ENCODE measurements at places on chromosomes 2 and 18.
A peak's percentile ranks its signal among the peaks of the same experiment; 100 is the strongest.

- no peak for DNase-seq
Measured at GRCh38 chr18:13621886-13622619, 104.3 kb downstream of the FAM210A start.

DNA sequence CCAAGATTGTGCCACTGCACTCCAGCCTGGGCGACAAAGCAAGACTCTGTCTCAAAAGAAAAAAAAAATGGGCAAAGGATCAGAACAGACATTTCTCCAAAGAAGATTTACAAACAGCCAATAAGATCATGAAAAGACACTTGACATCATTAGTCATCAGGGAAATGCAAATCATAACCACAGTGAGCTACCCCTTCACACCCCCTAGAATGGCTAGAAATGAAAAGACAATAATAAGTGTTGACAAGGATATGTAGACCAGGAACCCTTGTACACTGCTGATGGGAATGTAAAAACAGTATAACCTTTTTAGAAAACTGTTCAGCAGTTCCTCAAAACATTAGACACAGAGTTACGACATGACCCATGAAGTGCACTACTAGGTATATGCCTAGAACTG is 18.4 kb upstream of the MTERF4 start:
- DNase-seq, result no peak

- DNase-seq, result no peak
Measured at GRCh38 chr2:28273751-28274150, 118.9 kb upstream of the FOSL2 start.

DNA sequence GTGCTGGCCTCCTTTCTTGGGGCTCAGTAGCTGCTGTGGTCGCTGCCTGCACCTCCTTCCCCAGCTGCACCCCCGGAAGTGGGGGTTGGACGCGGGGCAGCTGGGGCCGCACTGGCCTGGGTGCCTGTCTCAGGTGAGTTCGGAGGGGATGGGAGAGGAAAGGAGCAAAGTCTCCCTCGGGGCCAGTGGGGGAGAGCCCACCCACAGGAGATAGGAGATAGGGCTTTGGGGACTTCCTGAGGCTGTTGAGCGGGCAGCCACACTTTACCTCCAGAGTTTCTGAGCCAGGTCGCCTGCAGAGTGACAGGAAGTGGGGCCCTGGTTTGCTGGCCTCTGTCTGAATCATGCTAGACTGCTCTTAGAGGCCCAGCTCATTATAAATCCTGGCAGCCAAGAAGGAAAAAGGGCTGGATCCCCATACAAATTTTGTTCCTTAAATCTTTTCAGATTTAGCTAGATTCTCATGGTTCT is 8.1 kb downstream of the MBP start:
- peak; percentile 37 for DNase-seq

DNA sequence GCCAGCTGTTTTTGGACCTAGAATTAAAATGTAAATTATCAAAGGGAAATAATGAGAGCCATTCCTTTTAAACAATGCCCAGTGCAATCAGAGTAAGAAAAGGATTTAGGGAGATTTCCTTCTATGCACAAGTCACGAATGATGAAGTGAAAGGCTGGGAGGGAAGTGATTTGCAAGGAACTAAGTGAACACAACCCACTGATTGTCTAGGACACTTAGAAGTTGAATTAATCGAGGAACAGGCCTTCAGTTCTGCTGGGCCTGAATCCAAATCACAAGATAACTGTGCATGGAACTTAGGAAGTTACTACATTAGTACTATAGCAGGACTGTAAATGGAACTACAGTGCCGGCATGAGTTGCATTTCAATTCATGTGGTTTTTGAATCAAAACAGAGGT is 17.7 kb downstream of the MAP2 start:
- DNase-seq, result no peak

DNA sequence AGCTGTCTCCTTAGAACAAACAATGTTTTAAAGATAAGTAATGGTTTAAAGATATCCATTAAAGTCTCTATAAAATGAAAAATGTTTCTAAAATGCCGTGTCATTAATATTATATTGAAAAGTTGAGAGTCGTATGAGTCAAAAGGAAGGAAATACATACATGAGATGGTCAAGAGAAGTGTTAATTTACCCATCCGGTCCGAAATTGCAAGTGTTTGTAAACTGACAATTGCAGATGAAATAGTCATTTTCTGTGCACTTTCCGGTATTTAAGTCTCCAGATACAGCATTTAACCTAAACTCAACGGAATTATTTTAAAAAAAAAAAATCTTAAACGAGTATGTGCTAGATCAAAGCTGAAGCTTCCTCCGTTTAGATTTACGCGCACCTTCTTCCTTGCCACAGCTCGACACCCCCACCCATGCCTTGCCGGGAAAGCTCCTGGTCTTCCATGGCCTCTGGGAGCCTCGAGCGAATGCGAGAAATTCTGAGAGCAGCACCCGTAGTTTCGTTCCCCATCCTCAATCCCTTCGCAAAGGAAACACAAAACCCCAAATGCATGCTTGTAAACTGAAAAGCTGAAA is 1.8 kb downstream of the DSC3 start:
- no peak for DNase-seq

DNA sequence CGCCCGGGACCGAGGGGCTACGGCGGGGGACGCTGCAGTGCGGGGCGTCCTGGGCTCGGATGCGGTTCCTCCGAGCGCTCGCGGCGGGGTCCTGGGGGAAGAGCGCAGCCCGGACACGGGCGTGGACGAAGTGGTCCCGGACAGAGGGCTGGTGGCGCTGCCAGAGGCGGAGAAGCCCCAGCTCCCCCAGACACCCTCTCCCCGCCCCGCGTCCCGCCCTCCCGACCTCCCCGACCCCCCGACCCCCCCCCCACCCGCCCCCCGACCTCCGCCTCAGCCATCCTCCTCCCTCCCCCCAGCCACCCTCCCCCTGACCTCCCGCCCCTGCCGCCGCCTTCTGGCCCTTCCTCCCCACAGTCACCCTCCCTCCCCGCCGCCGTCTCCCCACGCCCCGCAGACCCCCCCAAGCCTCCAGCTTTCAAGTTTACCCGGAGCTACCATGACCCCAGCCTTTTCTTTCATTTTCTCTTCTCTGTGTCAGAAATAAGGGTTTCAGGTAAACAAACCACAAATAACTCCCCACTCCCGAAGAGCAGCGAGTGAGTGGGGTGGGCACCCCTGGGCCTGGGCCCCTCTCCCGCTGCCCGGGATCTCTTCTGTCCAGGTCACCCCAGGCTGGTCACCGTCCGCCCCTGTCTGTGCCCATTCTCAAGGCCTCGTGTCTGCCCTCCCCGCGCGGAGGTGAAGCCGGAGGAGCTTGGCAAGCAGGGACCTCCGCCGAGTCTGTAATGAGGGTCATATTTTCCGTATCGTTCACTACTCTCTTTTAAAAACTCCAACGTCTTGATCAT is 5.1 kb downstream of the NFATC1 start:
- DNase-seq, result peak; percentile 52

DNA sequence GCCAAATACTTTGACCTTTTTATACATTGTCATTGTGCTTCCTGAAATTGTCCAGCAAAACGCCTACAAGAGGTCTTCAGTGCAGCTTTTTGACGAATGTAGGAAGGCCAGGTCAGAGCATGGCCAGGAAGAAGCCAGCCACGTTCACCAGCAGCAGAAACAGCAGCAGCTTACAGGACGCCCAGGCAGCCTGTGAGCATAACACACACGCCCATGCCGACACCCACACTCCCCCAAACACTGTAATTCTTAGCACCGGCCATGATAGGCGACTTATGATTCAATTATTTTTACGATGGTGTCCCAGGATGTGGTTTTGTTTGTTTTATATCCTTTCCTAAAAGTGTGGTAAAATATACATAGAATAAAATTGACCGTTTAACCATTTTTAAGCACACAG is 249.1 kb upstream of the SALL3 start:
- no peak for DNase-seq

- DNase-seq, result no peak
Measured at GRCh38 chr2:136251197-136251884, 133.4 kb upstream of the CXCR4 start.

DNA sequence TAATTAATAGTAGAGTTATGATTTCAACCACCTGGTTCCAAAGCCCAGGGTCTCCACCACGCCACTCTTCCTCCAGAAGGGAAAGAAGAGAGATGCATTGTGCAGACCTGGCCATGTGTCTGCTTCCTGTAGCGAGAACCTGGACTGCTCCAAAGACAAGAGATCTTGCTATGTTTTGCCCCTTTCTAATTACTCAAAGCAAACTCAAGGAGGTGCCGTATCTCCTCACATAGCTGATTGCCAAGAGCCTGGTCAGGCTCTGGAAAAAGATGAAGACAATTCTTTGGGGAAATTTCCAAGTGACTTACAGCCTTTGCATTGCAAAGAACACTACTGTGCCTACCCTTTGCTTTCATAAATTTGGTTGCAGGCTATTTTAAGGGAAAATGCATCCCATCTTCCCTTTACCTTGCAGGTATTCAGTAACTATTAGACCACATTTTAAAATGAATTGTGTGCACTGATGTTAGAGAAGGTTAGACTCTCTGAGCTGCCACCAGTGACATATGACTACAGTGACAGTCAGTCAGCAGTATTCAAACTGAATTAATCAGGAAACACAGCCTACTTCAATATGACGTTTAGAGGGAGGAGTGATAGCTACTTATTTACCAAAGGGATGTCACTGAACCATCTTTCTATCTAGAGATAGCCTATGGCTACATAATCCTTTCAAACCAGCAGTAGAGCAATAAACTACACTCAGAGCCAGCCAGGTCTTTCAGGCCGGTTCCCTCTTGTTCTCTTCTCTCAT is 842.1 kb upstream of the FANCL start:
- no peak for DNase-seq

GRCh38 chr2:203279288-203279687 is 40.5 kb downstream of the CYP20A1 start:
- DNase-seq, result no peak

DNA sequence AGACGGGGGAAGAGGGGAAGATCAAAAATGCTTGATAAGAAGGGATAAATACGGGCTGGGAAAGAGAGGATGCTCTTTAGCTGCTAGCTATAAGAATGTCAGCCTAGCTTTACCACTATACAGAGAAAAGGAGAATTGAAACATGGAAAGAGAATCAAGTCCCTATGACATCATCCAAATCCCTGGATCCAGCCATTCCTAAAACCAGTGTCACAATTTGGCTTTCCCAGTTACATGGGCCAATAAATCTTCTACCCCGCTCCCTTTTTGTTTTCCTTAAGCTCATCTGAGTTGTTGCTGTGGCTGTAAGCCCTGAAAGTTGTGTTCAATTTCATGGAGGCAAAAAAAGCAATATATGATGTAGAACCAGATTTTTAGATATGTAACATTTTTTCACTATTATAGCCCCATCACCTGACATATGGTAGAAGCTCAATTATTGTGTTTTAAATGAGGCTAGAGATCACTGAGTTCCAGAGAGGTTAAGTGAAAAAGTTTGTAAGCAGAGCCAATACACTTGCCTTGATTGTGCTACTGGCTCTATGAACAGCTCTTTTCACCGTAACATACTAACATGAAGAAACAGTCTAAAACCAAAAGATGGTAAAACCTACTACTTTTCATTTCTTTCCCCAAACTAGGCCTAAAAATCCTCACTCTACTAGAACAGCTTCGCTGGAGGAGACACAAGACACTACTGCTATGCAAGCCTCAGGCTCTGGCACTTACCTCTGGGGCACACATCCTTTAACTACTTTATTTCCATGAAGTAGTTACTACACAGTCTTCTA is 4.3 kb downstream of the HNRNPLL start:
- DNase-seq, result no peak

DNA sequence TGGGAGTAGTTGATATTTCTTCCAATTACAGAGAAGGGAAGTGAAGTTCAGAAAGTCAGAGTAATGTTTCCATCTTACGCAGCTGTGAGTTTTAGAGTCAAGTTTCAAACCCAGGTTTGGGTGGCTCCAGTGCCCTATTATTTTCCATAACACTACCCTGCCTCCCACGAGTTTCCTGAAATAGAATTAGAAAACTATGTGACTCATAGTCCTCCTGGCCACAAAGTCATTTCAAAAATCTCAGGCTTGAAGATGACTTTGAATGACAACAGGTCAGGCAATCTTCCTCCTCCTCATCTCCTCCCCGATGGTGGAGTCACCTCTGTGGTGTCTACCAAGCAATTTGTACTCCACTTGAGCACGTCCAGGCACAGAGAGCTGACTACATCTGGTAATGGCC is 212.3 kb upstream of the TRIB2 start:
- no peak for DNase-seq

DNA sequence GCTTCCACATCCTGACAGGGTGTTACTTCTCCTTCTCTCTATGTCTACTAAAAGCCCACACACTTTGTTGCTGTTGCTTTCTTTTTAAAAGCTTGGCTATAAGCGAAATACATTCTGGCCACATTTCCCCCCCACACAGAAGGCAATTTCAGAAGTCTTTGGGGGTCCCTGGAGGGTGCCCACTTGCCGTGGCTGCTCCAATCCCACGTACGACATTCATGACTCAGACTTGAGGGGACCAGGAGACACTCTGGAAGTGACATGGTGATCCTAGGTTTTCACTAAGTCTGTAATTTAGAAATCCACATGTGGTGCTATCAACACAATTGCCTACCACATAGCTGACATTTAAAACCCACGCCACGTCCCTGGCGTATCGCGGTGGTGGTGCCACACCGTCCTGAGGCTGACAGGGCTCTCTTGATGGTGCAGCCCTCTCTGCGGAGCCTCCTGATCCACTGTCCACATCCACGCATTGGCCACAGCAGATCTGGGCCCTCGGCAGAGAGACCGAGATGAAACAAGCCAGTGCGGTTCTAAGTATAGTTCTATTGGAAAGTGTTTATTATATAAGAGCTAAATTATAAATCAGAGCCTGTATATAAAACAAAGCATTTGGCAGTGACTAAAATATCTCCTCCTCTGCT is 42.4 kb downstream of the CYP27C1 start:
- no peak for DNase-seq

DNA sequence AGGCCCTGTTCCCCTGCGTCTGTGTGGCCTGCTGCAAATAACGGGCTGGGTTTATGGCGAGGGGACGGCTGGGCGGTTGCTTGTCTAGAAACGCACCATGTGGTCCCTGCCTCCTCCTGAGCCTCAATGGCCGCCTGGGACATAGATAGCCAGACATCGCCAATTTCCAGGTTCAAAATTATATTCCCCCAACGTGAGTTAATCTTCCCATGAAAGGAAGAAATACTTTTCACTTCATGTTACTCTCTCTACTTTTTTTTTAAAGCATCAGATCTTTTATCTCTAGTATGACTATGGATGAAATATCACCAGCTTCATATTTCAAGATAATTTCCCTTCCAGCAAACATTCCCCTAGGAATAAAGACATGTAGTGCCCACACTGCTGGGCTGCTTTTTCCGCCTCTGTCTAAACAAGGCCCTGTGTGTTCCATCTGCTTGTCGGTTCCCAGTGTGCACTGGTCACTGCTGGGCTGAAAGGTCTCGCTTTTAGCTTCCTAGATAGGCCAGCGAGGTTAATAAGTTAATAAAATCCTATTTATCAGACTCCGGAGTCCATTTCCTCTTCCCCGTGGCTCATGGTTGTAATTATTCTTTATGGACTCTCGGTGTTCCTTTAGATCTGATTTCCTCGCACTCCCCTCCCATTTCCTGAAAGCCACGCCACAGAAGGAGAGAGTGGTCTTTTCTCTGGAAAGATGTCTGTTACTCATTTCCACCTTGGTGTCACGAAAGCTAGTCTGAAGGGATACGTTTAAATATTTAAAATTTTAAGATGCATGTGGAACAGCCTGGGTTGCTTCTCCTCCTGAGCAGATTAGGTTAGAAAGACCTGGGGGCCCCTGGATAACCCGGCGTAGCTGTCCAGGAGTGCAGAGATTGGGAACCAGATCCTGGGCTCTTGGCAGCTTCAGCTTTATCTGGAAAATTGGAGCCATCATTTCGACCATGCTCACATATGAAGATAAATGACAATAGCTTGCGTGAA is 196.6 kb upstream of the COPS8 start:
- DNase-seq, result no peak

- DNase-seq, result no peak
Measured at GRCh38 chr18:78875016-78875777, 104.4 kb upstream of the SALL3 start.

GRCh38 chr2:205609113-205609512 is 73.2 kb upstream of the NRP2 start:
- no peak for DNase-seq
